ENCODE measurements at places on chromosomes 2 and 18.

DNA sequence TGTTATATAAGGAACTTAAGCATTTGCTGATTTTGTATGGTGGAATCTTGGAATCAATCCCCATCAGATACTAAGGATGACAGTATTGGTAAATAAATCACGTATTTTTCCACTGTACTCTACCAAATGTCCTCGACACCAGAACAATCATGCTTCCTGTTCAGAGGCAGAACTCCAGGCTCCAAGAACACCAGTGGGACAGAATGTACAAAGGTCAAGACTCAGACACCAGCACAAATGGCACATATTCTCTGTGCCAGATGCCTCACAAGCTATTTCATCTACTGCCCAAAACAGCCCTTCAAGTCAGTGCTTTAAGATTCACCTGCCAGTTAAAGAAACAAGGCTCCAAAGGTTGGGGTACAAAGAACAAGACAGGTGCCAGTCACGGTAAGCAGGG, 420.5 kb downstream of the STK39 start:
- no peak for DNase-seq

- DNase-seq = peak; percentile 46
Observed at GRCh38 chr18:961644-962355, 57.1 kb downstream of the ADCYAP1 start.

DNA sequence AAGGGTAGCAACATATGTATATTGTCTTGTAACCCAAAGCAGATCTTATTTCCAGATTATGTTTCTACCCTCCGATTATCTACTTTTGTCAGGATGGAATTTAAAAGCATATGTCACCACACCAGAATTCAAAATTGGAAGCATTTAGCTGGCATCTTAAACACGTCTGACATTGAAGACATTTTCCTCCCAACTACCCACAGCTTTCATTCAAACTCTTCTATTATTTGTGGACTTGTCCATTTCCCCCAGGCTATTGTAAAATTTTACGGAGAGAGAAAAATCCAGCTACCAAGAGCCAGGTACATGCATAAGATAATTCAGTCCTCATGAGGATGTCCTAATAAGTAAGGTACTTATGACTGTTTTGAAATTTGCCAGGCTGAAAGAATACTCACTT, 659.3 kb downstream of the LRRTM4 start:
- DNase-seq = no peak

- no peak for DNase-seq
Observed at GRCh38 chr2:129857200-129857599, 122.3 kb upstream of the RAB6C start.

DNA sequence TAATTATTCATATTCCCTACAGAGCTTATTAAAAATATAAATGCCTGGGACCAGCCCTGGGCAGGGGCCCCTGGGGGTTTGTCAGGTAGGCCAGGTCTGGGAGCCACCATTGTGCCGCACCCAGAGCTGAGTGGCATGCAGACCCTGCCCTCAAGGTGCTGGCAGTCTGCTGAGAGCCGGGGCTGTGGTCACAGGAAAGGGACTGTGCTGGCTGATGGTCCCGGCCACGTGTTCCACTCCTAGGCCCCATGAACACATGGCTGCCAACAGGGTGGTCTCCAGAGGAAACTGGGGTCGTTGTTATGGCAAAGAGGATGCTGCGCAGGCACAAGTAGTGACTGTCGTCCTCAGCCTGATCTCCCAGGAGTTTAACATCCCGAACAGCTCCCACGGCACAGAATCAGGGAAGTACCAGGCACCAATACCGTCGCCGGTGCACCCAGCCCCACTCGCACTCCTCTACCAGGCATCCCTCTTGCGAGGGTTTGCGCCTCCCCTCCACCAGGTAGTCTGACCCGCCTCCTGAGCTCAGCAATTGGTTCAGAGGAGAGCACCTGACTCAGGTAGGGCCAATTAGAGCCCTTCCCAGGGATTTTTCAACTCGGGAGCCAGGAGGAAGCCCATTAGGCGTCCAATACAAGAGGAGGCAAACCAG, 39.2 kb upstream of the BIN1 start:
- DNase-seq = no peak

GRCh38 chr2:19137433-19137832, 221.0 kb downstream of the OSR1 start:
- DNase-seq = no peak

GRCh38 chr2:99166218-99166617, 11.5 kb downstream of the LIPT1 start:
- no peak for DNase-seq

DNA sequence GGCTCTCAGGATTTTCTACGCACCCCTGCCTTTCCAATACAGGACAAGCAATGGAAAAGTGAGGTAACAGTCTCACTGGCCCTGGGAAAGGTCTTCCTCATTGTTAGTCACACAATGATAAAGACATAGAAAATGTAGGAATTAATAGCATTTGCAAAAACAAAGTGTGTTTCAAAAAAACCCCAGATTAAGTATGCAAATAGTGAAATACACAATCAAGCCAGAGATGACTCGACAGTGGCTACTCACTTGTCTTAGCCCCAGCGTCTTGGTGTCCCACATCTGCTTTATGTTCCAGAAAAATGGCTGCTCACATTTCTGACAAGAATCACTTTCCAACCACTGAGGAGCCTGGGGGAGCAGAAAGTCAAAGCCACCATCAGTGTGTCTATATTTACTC, 47.0 kb upstream of the AP1S3 start:
- peak; percentile 83 for DNase-seq

DNA sequence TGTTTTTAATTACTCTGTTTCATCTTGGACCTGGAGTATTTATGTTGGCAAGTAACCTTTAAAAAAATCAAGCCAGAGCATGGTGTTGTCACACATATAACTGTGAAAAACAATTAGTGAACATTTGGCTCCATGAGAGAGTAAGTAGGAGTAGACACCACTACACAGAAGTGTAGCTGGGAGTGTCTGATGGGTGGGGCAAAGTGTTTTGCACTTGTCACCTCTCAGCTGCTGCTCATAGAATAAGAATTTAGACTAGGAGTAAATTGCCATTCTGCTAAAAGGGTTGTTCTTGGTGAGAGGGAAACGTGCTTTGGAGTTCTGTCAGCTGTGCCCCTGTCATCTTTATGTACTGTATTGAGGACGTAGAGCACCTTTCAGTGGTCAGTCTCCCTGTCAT, 114.5 kb downstream of the TTC27 start:
- no peak for DNase-seq

DNA sequence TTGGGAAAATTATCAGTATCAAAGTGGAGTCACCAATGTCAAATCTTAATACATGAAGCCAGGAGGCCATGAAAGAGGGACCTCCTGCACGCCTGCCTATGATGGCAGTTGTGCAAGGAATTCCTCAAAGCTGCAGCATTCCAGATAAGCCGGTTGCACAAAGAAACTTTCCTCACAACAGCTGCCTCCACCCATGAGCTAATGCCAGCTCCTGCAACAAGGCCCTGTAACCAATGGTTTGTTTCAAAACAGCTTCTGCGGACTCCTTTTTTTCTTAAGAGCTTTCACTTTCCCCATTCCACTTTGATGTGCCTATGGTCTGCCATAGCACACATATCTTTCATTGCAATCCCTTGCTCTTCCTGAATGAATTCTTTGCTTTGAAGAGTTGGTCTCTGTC, 22.4 kb downstream of the TMEM200C start:
- no peak for DNase-seq

GRCh38 chr2:217735899-217736298, 266.9 kb downstream of the TNS1 start:
- no peak for DNase-seq

DNA sequence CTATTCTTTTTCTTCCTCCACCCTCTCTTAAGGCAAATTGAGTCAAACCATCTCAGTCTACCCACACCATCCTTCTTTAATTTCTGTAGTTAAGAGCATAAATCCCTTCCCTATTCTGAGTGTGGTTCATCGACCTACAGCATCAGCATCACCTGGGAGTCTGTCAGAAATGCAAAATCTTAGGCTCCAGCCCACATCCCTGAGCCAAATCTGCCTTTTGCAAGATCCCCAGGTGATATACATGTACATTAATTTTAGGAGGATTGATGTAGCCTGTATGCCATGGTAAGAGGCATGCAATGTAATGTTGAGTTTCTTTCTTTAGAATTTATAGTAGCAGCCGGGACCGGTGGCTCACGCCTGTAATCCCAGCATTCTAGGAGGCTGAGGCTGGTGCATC, 151.7 kb upstream of the TNP1 start:
- no peak for DNase-seq

DNA sequence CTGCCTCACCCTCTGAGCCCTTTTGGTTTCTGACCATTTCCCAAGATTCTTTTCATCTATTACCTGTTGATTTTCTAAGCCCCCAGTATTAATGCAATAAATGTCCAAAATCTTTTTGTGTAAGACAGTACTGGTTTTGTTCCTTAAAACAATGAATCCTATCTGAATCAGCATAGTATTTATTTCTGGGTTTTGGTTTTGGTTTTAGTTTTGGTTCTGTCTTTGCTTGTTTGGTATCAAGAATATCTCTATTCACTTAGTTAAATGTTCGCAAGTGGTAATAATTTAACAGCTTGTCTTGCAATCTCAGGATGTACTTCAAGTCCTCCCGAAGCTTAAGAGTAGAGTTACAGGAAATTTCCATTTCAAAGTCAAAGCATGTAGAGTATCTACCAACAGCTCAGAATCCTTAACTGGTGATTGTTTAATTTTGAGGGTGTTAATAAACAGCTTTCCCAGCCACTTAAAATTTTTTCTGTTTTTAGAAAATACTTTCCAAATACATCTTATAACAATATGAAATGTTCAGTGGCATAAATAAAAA, 67.7 kb upstream of the NEDD4L start:
- DNase-seq = no peak

- DNase-seq = no peak
Observed at GRCh38 chr2:96414161-96414710, 78.7 kb downstream of the NCAPH start.

GRCh38 chr18:36191286-36191685, 4.0 kb downstream of the MOCOS start:
- DNase-seq = no peak

DNA sequence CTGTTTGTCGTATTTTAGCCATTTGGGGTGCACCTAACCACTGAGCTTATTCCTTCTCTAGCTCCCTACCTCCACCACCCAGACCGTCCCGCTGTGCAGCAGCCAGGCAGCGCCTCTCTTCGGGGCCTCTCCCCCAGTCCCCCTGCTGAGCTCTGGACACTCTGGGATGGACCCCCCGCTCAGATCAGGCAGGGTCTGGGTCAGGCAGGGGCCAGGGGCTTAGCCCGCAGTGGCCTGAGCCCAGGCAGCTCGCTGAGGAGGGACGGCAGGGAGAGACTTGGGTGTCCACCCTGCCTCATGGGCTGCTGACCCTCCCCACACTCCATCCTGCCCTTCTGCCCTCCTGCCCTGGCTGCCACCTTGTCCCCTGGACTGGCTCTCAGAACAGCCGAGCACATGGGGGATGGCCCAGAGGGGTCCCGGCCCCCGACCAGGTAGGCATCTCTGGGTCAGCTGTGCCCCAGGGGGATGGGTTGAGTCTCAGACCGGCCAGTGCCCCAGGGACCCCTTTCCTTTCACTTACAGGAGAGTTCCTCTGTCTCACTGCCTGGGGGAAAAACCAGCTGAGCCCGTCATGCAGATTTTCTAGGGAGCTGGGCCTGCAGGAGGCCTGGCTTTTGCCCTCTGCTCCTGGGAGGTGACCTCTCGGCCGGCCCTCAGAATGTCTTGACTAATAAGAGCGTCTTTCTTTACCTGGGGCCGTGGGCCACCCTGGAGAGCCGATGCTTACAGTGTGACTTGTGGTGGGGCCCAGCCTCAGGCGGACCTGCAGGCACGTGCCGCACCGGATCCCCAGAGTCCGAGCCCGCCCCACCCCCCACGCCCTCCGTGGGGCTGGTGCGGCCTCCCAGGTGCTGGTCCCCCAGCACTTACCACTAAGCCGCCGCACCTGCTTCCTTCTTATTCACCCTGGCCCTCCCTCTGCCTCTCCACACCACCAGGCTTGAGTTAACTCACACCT, 22.8 kb upstream of the PXDN start:
- DNase-seq = no peak

GRCh38 chr2:98465456-98466226, 21.0 kb downstream of the INPP4A start:
- DNase-seq = peak; percentile 21

DNA sequence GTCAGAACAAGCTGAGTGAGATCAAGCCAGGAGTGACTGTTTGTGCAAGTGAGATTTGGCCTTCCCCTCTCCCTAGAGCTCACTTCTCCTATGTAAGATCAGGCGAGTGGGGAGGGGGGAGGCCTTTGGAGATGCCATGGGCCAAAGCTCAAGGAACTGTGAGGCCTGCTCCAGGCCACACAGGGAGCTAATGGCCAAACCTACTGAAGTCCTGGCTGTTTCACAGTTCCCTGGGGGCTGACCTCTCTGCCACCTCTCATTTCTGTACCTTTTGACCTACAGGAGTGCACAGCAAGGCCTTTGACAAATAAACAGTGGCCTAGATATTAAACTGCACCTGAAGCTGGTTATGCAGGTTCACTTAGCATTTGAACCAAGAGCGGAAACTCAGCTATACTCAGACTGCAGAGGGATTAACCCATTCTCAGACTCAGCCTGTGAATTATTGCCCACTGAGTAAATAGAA, 235.0 kb upstream of the NT5C1B start:
- no peak for DNase-seq

DNA sequence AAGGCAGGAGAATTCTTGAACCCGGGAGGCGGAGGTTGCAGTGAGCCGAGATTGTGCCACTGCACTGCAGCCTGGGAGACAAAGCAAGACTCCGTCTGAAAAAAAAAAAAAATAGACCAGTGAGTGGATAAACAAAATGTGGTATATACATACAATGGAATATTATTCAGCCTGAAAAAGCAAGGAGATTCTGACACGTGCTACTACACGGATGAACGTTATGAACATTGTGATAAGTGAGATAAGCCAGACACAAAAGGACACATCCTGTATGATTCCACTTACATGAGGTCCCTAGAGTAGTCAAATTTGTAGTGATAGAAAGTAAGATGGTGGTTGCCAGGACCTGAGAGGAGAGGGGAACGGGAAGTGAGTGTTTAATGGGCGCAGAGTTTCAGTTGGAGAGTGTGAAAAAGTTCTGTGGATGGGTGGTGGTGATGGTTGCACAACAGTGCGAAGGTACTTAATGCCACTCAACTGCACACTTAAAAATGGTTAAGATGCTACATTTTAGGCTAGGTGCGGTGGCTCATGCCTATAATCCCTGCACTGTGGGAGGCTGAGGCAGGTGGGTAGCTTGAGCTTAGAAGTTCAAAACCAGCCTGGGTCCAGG, 38.3 kb downstream of the NIFK start:
- no peak for DNase-seq

- no peak for DNase-seq
Observed at GRCh38 chr2:178892751-178893625, 85.8 kb upstream of the TTN start.

GRCh38 chr2:145194673-145195072, 674.8 kb upstream of the ZEB2 start:
- DNase-seq = no peak

Measured in GM23248 (cell line).